ENCODE measurements at places on chromosomes 3 and 15. TPM values are rescaled to one million over a fixed set of nuclear protein-coding genes. Genes with fewer than 3 reads are reported as not detected.

SSUH2 gene
- not detected for total RNA-seq

UQCRC1 gene
- 322 TPM for total RNA-seq

SCAMP5 gene
- total RNA-seq = 14.2 TPM

MYRIP gene
- total RNA-seq = not detected

GPR62 gene
- not detected for total RNA-seq

KIF23 gene
- 61.1 TPM for total RNA-seq

TOPAZ1 gene
- not detected for total RNA-seq

SEMA6D gene
- total RNA-seq = 1.8 TPM

CCDC54 gene
- total RNA-seq = not detected

SYNPR gene
- not detected for total RNA-seq

ARID3B gene
- total RNA-seq = 1.7 TPM

AHSG gene
- not detected for total RNA-seq

SH2D7 gene
- not detected for total RNA-seq

CPNE9 gene
- total RNA-seq = not detected

CYP1A1 gene
- not detected for total RNA-seq

GOLGA6L9 gene
- 0.52 TPM for total RNA-seq

ESYT3 gene
- total RNA-seq = 0.09 TPM

PLAAT1 gene
- total RNA-seq = not detected

SLC9C1 gene
- total RNA-seq = not detected

GREM1 gene
- total RNA-seq = 2,213 TPM

ZNF660 gene
- total RNA-seq = not detected

ANKUB1 gene
- total RNA-seq = not detected

NTRK3 gene
- 0.02 TPM for total RNA-seq

STOML1 gene
- total RNA-seq = 27.9 TPM

BLM gene
- 6.6 TPM for total RNA-seq

TRIM59 gene
- 48.6 TPM for total RNA-seq
